ENCODE measurements at places on chromosomes 7 and 10. TPM values are rescaled to one million over a fixed set of nuclear protein-coding genes. Genes with fewer than 3 reads are reported as not detected.
A peak's percentile ranks its signal among the peaks of the same experiment; 100 is the strongest.

- no peaks in the 10 kb centered on the region for H3K36me3 ChIP-seq
- ATAC-seq = no peak
- peaks cover 7% of the 10 kb centered on the region for H3K27me3 ChIP-seq
- H3K4me3 ChIP-seq = peak overlapping the region; percentile 44
These were observed 15.1 kb upstream of the RALA start for GRCh38 chr7:39608278-39608677.

DNA sequence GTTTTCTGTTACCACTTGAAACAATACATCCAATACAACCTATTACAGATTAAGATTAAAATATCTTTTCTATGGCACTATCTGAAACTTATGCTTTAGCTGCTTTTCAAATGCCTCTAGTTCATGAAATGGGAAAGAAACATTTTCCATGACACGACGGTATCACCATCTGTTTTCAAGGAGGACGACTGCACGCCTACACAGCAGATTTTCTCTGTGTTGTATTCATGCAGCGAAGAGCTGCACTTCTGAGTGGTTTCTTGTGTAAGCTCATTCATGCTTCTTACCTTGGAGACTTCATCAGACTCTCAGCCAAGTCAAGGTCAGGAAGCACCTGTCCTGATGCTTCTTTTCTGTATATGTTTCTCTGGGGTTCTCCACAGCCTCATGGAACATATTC is 179.2 kb downstream of the DYNC1I1 start:
- H3K4me1 ChIP-seq = no peaks in the 10 kb centered on the region
- H3K36me3 ChIP-seq = no peaks in the 10 kb centered on the region
- H3K4me3 ChIP-seq = no peak overlapping the region
- no peak overlapping the region for H3K27ac ChIP-seq
- no peak for ATAC-seq

DNA sequence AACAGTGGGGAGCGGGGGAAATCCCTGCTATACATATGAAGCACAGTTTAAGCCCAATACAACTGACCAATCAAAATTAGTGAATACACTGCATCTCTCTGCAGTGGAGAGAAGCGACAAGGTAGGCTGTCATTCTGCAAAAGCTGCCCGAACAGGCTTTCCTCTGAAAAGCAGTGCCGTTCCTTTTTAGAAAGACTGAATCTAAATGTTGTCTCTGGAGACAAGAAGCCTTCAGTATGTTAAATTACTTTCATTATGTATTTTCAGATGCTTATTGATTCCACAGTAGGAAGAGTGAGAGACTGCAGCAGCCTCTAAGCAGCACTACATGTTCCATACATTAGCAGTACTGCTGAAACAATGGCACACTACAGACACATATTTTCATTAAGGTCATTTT is at the start of gene GPR22:
TSS of gene GPR22 (plus strand) at position 129 of the 400 bp plus-strand sequence. CDS start 4,004 bp downstream, outside the sequence.
- H3K4me3 ChIP-seq = no peak within 1 kb of the TSS
- no peak for ATAC-seq
- no peaks in the 10 kb centered on the region for H3K27me3 ChIP-seq
- H3K36me3 ChIP-seq = peaks cover 9% of the 10 kb centered on the region
- H3K27ac ChIP-seq = no peak within 1 kb of the TSS
- peaks cover 12% of the 10 kb centered on the region for H3K4me1 ChIP-seq

DNA sequence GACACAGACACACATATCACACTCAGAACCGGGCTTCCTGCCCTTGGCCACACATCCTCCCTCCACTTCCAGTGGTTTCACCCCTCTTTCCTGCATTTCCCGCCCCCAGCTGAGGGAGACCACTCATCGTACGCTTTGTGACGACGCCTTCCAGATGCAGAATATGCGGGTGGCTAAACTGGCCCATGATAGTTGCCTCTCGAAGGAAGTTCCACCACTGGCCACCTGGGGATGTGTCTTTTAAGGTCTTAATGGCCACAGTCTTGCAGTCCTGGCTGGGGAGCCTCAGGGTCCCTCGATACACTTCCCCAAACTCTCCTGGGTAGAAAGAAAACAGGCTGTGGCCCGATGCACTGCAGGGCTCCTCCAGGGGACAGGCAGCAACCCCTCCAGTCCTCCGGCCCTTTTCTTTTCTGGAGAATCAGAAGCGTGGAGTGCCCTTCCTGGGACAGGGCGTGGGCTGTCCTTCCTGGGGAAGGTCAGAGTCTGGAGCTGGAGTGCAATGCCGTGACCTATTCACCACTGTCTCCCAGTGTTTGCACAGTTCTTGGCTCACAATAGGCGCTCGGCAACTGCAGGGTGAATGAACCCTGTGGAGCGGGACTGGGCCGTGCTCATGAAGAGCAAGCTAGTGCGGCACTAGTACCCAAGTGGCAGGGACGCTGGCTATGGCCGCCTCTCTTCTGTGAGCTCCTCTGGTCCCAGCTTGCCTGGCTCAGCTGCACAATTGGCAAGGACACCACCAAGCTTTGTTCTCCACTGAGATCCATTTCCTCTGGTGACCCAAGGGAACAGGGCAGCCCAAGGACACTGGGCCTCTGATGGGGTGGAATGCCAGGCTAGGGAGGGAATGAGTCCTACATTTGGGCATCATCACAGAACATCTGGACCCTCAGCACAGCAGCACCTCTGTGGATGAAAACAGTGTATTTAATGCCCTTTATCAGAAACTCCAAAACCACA is 13.2 kb downstream of the EPHA1 start:
- H3K4me1 ChIP-seq = peaks cover 5% of the 10 kb centered on the region
- H3K36me3 ChIP-seq = peaks cover 33% of the 10 kb centered on the region
- peak overlapping the region; percentile 64 for H3K27ac ChIP-seq

DNA sequence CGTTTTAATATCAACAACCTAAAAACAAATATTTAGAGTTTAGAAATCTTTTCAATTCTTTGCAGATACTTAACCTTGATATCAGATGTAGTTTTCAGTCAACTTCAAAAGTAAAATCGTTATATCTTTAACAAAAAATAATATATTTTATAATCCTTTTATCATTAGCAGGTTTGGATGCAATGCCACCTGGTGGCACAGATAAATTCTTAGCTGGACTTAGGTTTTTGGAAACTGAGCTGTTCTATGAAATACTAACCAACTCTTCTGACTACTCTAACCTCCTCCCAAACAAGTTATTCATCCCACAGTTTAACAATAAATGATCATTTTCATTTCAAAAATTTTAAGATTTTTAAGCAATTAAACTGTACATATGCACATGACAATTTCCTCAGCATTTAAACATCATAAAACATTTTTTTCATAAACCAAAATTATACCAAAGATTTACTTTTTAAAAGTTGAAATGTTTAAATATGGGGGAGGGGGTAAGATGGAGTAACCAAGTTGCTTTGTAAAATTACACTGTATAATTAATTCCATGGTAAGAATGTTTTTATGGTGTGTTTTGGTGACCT is 56.9 kb downstream of the HIBADH start:
- H3K4me3 ChIP-seq = no peak overlapping the region
- H3K36me3 ChIP-seq = no peaks in the 10 kb centered on the region
- H3K27me3 ChIP-seq = no peaks in the 10 kb centered on the region
- no peak for ATAC-seq
- H3K4me1 ChIP-seq = no peaks in the 10 kb centered on the region

- peaks cover 26% of the 10 kb centered on the region for H3K4me1 ChIP-seq
- no peaks in the 10 kb centered on the region for H3K36me3 ChIP-seq
- no peaks in the 10 kb centered on the region for H3K27me3 ChIP-seq
- peak overlapping the region; percentile 83 for H3K4me3 ChIP-seq
These were observed 84.6 kb downstream of the ICA1 start for GRCh38 chr7:8177109-8177933.

GRCh38 chr10:19580691-19581090 is 235.5 kb upstream of the PLXDC2 start:
- H3K27ac ChIP-seq = no peak overlapping the region
- H3K4me1 ChIP-seq = no peaks in the 10 kb centered on the region
- ATAC-seq = no peak

GRCh38 chr7:27151931-27152815 is at the start of gene HOXA3:
HOXA3 (minus strand) TSS chr7:27152583; CDS start chr7:27110640, 41,943 bp downstream.
- peaks cover 11% of the 10 kb centered on the region for H3K36me3 ChIP-seq
- H3K27ac ChIP-seq = no peak within 1 kb of the TSS
- H3K27me3 ChIP-seq = peaks cover 59% of the 10 kb centered on the region
- H3K4me3 ChIP-seq = peak within 1 kb of the TSS; percentile 68
- peaks cover 16% of the 10 kb centered on the region for H3K4me1 ChIP-seq

DNA sequence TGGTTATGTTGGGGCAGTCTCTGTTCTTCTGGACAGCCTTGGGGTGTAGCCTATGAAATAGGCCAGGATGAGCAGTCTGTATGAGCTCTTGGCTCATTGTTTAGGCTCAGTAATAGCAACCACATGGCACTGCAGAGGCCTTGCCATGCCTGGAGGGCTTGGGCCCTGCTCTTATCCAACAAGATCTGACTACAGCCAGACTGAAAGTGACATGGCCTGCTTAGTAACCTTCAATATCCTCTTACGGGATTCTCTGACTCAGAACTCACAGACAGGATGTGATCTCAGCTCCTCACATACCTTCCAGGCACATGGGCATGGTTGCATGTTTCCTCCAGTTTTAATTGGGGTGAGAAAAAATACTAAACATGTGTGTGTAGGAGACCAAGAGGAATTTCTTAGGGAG is 289.3 kb downstream of the PTEN start:
- no peaks in the 10 kb centered on the region for H3K36me3 ChIP-seq
- H3K4me1 ChIP-seq = peaks cover 14% of the 10 kb centered on the region
- ATAC-seq = peak; percentile 100
- H3K27ac ChIP-seq = peak overlapping the region; percentile 91

DNA sequence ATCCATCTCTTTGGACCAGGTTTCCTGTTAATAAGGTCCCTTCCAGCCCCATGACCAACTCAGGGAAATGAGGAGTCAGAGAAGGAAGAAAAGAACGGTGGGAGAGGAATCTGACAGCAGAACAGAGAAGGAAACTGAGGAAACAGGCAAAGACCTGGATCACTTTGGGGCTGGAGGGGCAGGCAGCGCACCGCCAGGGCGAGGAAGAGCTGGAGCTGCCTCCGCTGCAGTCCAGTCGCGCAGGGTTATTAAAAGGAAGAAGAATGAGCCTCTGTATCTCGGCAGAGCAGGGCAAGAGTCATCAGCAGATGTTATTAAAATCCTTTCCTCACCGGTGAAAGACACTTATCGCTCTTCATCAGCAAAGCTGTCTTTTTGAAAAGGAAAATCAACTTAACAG is 37.7 kb upstream of the R3HCC1L start:
- H3K4me3 ChIP-seq = no peak overlapping the region
- ATAC-seq = no peak
- no peaks in the 10 kb centered on the region for H3K36me3 ChIP-seq
- H3K4me1 ChIP-seq = no peaks in the 10 kb centered on the region
- H3K27ac ChIP-seq = no peak overlapping the region

DNA sequence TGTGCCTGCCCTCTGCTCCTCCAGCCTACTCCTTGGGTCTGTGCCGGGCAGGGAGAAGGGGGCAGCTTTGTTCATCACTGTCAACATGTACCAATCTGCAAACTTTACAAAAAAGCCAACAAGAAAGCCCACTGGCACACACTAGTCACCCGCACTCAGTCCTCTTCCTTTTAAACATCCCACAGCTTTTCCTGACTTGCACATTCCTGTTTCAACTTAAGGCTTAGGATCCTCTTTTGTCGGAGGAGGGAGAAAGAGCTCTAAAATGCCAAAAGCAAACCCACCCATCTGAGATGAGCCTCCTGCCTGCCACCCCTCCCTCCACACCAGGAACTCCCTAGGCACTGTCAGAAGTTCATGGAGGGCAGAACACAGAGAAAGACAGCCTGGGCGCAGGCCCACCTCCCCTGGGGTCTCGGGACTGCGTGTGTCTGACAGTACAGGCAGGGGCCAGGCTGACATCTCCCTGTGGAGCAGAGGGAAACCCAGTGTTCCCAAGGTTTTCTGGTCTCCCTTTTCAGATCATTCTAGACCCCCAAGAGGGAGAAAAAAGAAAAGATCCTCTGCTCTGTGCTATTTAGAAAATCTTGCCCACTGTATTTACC is 5.4 kb downstream of the PDIA4 start:
- peaks cover 85% of the 10 kb centered on the region for H3K36me3 ChIP-seq
- ATAC-seq = no peak
- no peaks in the 10 kb centered on the region for H3K27me3 ChIP-seq
- H3K4me3 ChIP-seq = no peak overlapping the region
- peak overlapping the region; percentile 83 for H3K27ac ChIP-seq

Gene ODAD2
- not detected for total RNA-seq

Gene INHBA
- total RNA-seq = not detected

Gene SORCS1
- total RNA-seq = not detected

Gene CCDC126
- total RNA-seq = 7.8 TPM

All from activated T-helper 17 cell treated with anti-CD3 and anti-CD28 coated beads, Interleukin-2, amount 50 U/mL, for 72 hours (primary cell).